Caudate nucleus (tissue), 63 donors: ENCODE measurements at places on chromosomes 4 and X.

DNA sequence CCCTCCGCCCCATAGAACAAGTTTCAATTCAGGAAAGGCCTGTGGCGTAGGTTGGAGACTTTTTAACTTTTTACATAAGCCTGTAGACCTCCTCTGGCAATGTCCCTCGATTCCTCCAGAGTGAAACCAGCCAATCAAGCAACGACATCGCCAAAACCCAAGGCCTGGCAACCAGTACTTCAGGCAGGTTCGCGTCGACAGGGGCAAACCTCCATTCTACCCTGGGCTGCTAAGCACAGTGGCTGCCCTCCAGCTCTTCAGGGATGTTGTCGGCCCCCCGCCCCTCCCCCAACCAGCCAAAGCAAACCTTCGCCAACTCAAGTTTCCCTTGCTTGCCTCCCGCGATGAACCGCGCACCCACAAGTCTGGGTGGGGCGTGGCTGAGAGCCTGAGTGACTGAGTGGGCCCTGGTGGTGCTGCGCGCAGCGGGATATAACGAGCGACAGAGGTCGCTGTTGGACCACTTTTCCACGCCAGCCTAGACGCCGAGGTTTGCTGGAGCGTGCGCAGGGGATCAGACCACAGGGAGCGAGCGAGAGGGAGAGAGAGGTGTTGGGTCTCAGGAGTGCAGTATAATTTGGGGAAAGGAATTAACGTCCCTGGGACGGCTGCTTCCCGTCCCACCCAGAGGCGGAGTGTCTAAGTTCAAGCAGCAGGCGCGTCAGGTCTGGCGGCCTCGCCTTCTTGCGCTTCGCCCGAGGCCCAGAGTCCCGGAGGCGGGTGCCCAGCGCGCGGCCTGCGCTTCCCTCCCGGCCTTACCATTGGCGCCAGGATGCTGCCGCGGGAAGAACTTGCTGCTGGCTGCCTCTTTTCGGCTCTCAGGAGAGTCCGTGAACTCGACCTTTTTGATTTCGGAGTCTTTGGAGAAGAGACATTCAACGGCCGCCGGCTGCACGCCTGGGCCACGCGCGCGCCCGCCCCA lies 9.0 kb upstream of the PITX2 start:
- peak; percentile 52 for DNase-seq

- no peak for DNase-seq
Observed at GRCh38 chr4:41124916-41125548, 89.3 kb downstream of the APBB2 start.

- DNase-seq, result no peak
Observed at GRCh38 chr4:70908993-70909556, 6.9 kb downstream of the MOB1B start.

DNA sequence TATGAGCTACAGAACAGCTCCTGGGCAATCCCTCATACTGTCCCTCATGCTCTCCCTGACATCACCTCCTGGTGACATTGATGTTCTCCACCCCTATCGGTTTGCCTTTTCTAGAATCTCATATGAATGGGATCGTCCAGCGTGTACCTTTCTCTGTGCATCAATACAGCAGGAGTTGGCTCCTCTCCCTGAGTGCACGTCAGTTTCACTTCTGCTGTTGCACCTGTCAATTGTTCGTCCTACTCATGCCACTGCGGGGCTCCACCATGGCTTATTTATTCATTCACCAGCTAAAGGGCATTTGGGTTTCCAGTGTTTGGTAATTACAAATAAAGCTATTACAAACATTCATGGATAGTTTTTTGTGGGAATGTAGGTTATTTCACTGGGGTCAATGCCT lies 269.1 kb upstream of the ZFP42 start:
- no peak for DNase-seq

DNA sequence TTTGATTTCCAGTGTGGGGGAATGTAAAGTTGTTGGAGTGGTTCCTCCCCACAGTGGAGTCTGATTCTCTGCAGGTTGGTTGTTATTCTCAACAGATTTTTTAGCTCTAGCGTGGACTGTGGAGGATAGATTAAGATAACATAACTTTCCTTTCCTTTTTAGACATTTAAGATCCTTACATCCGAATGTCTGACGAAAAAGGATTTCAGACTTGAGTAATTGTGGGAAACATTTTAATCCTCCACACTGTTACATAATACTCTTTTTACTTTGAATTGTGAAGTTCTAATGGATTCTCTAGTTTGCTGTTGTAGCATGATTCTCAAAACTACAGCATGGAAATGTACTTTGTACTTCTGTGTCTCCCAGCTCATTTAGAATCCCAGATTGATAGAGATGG lies 107.8 kb downstream of the ARHGAP10 start:
- DNase-seq, result no peak

DNA sequence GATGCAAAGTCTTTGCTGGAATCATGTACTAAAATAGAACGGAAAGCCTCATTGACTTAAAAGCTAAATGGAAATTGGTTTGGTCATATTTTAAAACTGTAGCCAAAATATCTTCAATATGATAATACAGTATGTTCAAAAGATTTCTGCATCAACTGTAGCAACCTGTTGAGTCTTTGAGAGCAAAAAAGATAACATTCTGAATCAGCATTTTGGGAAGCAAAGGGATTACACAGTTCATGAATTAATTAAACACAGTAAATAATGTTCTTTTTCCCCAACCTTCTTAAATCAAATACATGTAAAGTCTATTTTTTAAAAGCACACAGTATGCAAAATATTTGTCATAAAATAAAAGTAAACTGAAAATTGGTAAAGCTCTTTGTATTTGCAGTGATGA lies 50.5 kb downstream of the DCHS2 start:
- DNase-seq, result no peak

- DNase-seq, result no peak
Observed at GRCh38 chrX:16836371-16836770, 33.8 kb downstream of the RBBP7 start.
